ENCODE measurements at places on chromosomes 2 and 18.
A peak's percentile ranks its signal among the peaks of the same experiment; 100 is the strongest.

GRCh38 chr2:56133931-56134629 is 49.7 kb upstream of the CCDC85A start:
- DNase-seq = no peak
- H3K36me3 ChIP-seq = no peaks in the 10 kb centered on the region
- no peak overlapping the region for H3K4me3 ChIP-seq
- H3K4me1 ChIP-seq = no peaks in the 10 kb centered on the region

GRCh38 chr2:29047083-29047845 is 27.1 kb downstream of the PCARE start:
- no peaks in the 10 kb centered on the region for H3K36me3 ChIP-seq
- H3K27ac ChIP-seq = no peak overlapping the region
- no peaks in the 10 kb centered on the region for H3K4me1 ChIP-seq
- no peak overlapping the region for H3K4me3 ChIP-seq

- H3K4me3 ChIP-seq = no peak overlapping the region
- DNase-seq = no peak
- H3K36me3 ChIP-seq = peaks cover 95% of the 10 kb centered on the region
- H3K27me3 ChIP-seq = no peaks in the 10 kb centered on the region
- peak overlapping the region; percentile 51 for H3K27ac ChIP-seq
Measured at GRCh38 chr2:157427003-157427921, 16.6 kb downstream of the CYTIP start.

GRCh38 chr18:33264566-33264965 is 176.0 kb downstream of the CCDC178 start:
- H3K4me1 ChIP-seq = no peaks in the 10 kb centered on the region
- H3K36me3 ChIP-seq = no peaks in the 10 kb centered on the region
- no peak overlapping the region for H3K4me3 ChIP-seq
- no peak overlapping the region for H3K27ac ChIP-seq
- no peaks in the 10 kb centered on the region for H3K27me3 ChIP-seq

DNA sequence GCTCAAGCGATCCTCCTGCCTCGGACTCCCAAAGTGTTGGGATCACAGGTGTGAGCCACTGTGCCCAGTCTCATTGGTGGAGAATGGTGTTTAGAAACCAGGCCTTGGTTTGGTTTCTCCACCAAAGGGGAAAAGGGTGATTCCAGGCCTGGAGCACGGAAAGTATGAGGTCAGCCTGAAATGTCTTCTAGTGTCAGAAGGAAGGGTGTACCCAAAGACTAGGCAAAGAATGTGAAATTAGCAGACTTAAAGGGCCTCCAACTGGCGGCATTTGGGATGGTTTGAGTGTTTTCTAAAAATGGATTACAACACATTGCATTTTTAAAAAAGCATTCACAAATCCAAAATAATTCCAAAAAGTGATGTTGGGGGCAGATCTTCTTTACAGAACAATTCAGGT is 139.6 kb downstream of the SH3BP4 start:
- no peak overlapping the region for H3K27ac ChIP-seq
- no peaks in the 10 kb centered on the region for H3K36me3 ChIP-seq
- no peak for DNase-seq
- no peaks in the 10 kb centered on the region for H3K4me1 ChIP-seq

DNA sequence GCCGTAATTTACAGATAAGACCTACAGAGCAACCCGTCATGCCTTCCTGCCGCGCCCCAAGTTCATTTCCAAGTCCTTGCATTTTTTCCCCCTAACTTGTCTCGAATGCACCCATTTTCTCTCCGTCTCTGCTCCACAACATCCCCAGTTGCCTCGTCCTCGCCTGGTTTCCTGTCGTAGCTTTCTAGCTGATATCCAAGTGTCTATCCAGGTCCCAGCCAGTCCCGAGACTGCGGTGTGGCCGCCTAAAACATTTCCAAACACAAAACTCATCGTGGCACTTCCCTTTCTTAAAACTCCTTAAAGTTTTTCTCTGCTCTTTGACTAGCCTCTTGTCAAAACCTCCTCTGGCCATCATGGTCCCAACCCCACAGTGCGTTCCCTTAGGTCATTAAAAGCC is 1.2 kb upstream of the BARD1 start:
- peak overlapping the region; percentile 84 for H3K4me3 ChIP-seq
- peak overlapping the region; percentile 67 for H3K27ac ChIP-seq
- DNase-seq = no peak
- H3K4me1 ChIP-seq = peaks cover 27% of the 10 kb centered on the region

GRCh38 chr2:166375736-166376487 is at the start of gene SCN9A:
SCN9A (minus strand) TSS chr2:166375944; CDS start chr2:166311756, 64,188 bp downstream.
- H3K36me3 ChIP-seq = no peaks in the 10 kb centered on the region
- peaks cover 45% of the 10 kb centered on the region for H3K27me3 ChIP-seq
- peak within 1 kb of the TSS; percentile 79 for H3K4me3 ChIP-seq
- H3K27ac ChIP-seq = no peak within 1 kb of the TSS
- DNase-seq = peak; percentile 37
- peaks cover 10% of the 10 kb centered on the region for H3K4me1 ChIP-seq

GRCh38 chr2:207892716-207893402 is 123.2 kb upstream of the FZD5 start:
- H3K27ac ChIP-seq = no peak overlapping the region
- no peak for DNase-seq
- H3K36me3 ChIP-seq = no peaks in the 10 kb centered on the region
- no peaks in the 10 kb centered on the region for H3K27me3 ChIP-seq
- no peak overlapping the region for H3K4me3 ChIP-seq

GRCh38 chr18:42611134-42611533 is 504.4 kb downstream of the RIT2 start:
- H3K4me1 ChIP-seq = no peaks in the 10 kb centered on the region
- H3K27me3 ChIP-seq = no peaks in the 10 kb centered on the region
- no peak overlapping the region for H3K27ac ChIP-seq
- no peaks in the 10 kb centered on the region for H3K36me3 ChIP-seq

GRCh38 chr2:75982719-75983118 is 272.0 kb upstream of the GCFC2 start:
- H3K27ac ChIP-seq = no peak overlapping the region
- no peak for DNase-seq
- H3K4me1 ChIP-seq = no peaks in the 10 kb centered on the region
- no peaks in the 10 kb centered on the region for H3K36me3 ChIP-seq
- H3K4me3 ChIP-seq = no peak overlapping the region
- H3K27me3 ChIP-seq = no peaks in the 10 kb centered on the region
